D721Med (cell line): ENCODE measurements at places on chromosomes 1 and 21.

DNA sequence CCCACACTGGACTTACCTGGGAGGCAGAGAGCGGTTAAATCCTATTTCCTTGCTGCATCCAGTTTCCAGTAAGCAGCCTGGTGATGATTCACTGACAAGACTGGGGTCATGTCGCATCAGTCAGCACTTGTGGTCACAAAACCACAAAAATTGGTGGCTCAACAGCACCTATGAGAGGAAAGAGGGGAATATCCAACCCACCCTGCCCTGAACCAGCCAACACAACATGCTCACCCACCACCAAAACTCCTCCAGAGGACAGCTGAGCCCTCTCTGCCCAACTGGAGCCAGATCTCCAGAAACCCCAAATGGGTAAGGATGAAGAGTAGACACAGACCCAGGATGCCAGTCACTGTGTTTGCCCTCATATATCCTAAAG, 64.0 kb downstream of the CD46 start:
- DNase-seq, result no peak

DNA sequence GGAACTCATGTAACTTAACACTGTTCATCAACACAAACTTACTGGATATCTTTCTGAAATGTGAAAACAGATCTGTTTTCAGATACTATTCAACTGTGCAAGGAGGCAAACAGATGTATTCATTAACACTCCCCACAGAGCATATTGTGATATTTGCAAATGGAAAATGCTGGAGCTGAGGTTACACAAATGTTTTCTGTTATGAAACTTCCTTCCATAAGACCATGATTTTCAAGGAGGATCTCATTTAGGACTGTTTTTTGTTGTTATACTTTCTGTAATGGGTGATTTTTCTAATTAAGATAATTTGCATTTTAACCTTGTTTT, 56.1 kb downstream of the GABPA start:
- no peak for DNase-seq

DNA sequence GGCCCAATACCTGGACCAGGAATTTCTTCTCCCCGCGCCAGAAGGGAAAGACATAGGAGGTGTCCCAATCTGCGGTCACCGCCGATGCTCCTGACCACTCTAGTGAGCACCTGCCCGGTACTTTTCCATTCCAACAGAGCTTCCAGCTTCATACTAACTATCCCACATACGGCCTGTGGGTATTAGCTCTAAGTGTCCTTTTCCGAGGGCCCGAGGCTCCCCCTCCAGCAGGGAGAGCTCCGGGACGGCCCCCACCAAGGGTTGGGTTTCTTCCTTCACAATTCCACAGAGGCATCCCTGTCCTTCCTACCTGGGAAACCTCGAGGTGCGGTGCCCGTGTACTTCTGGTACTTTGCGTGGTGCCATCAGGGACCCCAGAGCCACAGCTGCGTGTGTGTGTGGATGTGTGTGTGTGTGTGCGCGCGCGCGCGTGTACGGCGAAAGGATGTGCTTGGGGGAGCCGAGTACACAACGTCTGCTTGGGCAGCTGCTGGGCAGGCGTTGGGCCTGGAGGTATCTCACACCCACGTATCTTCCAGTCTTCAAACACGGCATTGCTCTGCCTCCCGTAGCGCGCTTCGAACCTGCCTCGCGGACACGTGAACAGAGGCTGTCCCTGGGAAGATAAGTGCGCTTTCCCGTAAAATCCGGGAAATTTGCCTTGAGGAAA, 2.4 kb upstream of the SIM2 start:
- no peak for DNase-seq

DNA sequence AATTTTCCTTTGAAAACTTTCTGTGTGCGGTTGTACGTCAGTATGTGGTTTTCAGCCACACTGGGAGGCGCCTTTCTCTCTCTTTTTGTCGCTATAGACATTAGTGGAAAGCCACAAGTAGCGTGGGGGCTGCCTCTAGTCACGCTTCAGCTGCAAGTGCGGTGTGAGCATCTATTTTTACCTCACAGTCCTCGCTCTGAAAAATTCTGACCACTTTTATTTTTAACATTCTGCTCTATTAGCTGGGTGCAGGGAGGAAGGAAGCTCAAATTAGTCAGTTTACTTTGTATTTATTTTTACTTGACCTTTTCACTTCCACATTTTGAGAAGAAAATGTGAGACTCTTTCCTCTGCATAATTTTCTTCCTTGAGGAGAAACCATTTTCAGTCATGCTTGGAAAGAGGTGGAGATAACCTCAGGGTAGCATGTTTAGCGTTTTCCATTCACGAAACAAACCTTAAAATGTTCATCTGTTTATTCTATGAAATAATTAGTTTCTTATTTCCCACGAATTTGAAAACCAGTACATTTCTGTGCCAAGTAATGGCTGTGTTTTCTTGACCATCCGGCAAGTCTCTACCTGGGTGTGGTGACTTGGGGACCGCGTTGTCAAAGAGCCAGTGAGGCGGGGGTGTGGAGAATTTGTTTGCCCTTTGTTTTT, 35.6 kb downstream of the ADARB1 start:
- DNase-seq, result no peak

DNA sequence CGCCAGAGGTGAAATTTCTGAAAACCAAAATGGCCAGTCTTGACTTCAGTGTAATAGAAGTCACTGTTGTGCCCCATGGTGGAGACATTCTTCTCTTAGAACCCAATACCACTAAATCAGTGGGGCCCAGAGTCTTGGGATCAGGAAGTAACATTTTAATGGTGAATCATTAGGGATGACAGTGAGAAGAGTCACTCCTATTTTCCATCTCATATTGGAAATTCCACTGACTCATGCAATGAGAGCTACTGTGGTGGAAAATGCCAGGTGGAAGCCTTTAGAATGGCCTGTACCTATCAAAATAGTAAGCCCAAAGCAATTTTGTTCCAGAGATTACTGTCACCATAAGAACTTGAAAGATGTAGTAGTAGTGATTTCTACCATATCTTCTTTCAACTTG, 20.6 kb upstream of the PPM1J start:
- DNase-seq, result no peak

DNA sequence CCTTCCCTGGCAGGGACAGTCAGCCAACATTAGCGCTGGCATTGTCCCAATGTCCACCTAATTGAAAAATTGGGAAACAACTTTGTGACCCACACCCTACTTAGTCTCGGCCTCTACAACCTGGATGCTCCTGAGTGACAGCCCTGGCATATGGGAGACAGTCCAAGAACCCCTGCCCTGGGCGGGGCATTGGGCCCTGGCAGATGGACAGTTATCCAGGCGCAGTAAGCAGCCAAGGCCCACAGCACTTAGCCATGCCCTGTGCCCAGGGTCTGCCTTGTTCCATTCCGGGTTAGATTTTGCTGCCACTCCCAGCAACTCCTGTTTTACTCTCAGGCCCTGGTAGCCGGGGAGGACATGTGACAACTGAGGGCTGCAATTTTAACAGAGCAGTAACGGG, 50.3 kb downstream of the NFASC start:
- no peak for DNase-seq

- DNase-seq, result no peak
These were observed 92.1 kb downstream of the SYF2 start for GRCh38 chr1:25140073-25140797.

DNA sequence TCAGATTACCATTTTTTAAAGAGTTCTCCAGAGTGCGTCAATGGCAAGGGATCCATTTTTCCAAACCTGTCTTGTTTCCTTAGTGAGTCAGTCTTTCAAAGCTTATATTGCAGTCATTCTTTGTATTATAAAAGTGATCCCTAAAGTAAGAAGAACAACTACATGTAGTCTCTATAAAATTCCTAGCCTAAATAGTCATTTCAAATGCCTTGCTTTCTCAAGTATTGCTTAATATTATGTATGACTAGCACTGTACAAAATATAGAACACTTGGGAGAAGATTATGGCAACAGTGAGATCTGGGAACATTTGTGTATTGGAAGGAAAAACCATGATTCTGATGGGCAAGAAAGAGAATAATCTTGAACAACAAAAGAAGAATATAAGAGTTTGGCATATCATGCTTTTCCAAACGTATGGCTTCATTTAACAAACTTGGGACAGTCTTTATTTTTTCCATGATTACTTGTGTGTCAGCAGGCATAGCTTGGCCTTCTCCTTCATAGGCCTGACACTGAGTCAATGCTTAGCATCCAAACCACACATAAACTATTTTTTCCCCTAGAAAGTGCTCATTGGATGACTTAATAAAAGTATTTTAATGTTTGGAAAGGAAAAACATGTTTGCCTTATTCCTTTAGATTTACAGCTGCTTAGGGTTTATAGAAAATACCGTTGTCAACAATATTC, 547.4 kb downstream of the LTN1 start:
- DNase-seq, result no peak

GRCh38 chr1:62209931-62210595, 15.4 kb downstream of the L1TD1 start:
- DNase-seq, result no peak

DNA sequence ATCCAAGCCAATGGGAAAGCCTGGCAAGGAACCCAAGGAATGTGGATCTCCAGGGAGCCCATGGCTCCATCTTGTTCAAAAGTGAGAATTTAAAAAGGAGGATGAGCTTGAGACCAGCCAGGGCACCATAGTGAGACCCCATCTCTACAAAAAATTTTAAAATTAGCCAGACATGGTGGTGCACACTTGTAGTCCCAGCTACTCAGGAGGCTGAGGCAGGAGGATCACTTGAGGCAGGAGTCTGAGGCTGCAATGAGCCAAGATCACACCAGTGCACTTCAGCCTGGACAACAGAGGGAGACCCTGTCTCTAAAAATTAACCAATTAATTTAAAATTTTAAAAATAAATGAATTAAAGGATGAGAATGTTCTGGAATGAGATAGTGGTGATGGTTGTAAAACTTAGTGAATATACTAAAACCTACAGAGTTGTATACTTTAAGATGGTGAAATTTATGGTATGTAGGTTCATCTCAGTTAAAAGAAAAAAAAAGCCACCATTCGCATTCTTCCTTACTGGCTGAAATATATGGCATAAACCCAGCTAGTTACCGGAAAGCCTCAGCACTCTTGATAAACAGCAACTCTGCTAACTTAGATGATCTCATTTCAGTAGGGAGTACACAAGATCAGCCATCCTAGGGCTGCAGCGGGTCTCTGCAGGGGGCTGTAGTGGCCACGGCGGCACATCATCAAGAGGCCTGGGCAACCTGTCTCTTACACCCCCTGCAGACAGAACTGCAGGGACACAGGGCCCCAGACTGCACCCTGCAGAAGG, 48.3 kb upstream of the H6PD start:
- DNase-seq, result no peak

DNA sequence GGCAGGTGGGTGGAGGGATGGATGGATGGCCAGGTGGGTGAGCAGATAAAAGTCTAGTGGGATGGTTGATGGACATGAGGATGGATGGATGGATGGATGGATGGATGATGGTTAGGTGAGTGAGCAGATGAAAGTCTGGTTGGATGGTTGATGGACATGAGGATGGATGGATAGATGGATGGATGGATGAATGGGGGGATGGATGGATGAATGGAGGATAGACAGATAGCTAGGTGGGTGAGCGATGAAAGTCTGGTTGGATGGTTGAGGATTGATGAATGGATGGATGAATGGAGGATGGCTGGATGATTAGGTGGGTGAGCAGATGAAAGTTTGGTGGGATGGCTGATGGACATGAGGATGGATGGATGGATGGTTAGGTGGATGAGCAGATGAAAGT, 9.0 kb upstream of the ARHGEF19 start:
- DNase-seq, result no peak

GRCh38 chr1:207346513-207346912, 25.0 kb downstream of the CD55 start:
- no peak for DNase-seq

DNA sequence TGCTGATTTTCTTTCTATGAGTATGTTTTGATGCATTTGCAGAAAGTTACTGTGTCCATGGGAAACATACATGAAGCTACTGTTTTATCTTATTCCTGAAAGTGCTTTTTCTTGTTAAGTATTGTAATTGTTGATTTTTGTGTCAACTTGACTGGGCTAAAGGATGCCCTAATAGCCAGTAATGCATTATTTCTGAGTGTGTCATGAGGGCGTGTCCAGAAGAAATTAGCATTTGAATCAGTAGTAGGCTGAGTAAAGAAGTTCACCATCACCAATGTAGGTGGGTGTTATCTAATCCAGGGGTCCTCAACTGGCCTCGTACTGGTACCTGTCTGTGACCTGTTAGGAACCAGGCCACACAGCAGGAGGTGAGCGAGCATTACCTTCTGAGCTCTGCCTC, 760.2 kb downstream of the PLA2G4A start:
- no peak for DNase-seq

- DNase-seq, result no peak
These were observed 113.8 kb upstream of the ZC3H11B start for GRCh38 chr1:219726480-219727272.

DNA sequence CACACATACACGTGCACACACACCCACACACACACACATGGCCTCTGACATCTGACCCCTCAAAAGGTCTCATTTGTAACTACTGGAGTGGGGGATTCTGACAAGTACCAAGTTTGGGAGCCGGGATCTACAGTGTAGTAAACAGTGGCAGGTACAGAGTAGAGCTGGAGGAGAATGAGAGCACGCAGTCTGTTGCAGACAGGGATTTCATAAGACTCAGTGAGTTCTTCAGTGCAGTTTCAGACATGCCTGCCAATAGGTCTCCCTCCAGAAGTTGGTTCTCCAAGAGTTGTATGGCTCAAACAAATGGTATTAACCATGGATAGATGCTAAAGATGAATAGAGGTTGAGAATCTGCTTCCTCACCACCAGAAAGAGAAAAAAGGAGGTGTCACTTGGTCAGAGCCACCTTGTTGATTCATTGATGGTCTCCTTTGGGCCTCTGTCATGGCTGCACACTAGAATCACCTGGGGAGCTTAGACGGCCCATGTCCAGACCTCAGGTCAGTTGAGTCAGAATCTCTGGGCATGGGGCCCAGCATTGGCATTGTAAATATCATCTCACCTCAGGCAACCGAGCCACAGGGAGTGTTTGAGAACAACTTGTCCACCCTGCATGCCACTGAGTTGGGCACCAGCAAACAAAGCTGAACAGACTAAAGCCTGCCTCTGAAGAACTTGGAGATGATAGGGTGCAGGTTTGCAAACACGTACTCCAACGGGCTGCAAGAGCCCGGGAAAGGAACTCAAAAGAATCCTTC, 122.1 kb downstream of the EDEM3 start:
- DNase-seq, result no peak

GRCh38 chr1:11634365-11635192, 19.6 kb downstream of the FBXO2 start:
- no peak for DNase-seq

DNA sequence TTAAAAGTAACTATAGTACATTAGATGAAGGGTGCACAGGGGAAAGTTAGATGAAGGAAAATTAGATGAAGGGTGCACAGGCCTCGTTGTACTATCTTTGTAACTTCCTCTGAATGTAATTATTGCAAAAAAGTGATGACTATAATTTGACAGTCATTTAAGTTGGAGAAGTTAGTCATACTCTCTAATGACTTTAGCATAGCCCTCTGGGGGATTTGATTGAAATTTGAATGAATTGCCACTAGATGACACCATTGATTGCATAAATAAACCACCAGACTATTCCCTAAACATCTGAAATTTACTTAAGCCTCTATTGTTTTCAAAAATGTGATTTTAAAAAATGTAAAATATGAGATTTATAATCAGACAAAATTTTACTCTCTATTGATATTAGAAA, 102.6 kb downstream of the TPR start:
- no peak for DNase-seq

GRCh38 chr21:36976228-36976861, 9.9 kb upstream of the HLCS start:
- no peak for DNase-seq
